ENCODE measurements at places on chromosomes 3 and 15. TPM values are rescaled to one million over a fixed set of nuclear protein-coding genes. Genes with fewer than 3 reads are reported as not detected.

SI gene
- polyA plus RNA-seq, result not detected

MYD88 gene
- polyA plus RNA-seq, result 11.7 TPM

DNA sequence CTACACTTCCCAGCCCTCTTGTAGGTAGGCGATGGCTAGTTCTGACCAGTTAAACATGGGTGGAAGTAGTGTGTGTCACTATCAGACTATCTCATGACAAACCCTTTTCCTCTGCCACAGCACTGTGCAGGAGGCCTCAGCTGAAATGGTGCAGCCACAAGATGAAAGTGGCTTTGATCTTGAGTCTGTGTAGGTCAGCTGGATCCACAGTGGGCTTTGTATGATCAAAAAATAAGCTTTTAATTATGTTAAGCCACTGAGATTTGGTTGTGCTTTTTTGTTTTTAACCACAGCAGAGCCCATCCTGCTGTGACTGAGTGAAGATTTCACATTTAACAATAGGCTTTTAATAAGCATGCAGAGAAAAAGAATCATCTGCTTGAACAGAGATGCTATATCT is 19.7 kb downstream of the RCN2 start:
- H3K27ac ChIP-seq, result no peak overlapping the region
- H3K36me3 ChIP-seq, result peaks cover 34% of the 10 kb centered on the region

DNA sequence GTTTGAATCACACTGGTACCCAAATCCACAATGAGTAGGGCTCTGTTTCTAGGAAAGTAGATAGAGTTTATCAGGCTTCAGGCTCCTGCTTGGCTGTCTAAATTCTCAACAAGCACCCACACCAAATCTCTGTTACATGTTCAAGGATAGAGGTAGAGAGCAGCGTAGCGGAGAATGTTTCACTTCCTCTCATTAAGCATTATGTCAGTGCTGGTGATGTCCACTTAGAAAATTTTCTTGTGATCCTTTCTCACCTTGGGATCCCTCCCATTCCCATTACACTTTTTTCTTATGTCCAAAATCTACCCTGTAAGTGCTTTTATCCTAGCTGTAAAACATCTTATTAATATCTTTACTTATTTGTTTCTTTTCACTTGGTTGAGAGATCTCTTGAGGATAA is 34.7 kb upstream of the GCSAM start:
- H3K27me3 ChIP-seq, result no peaks in the 10 kb centered on the region
- H3K36me3 ChIP-seq, result peaks cover 2% of the 10 kb centered on the region
- no peak for DNase-seq
- H3K4me3 ChIP-seq, result no peak overlapping the region
- H3K4me1 ChIP-seq, result no peaks in the 10 kb centered on the region

ELP6 gene
- 26.6 TPM for polyA plus RNA-seq

All from heart left ventricle (tissue), 16 donors.